Panc1 (cell line): ENCODE measurements at places on chromosomes 3 and 15. TPM values are rescaled to one million over a fixed set of nuclear protein-coding genes. Genes with fewer than 3 reads are reported as not detected.

RARRES1 gene
- 1.3 TPM for total RNA-seq

CIB2 gene
- 37.3 TPM for total RNA-seq

SLC24A5 gene
- total RNA-seq, result not detected

TP63 gene
- total RNA-seq, result 0.51 TPM

DNA sequence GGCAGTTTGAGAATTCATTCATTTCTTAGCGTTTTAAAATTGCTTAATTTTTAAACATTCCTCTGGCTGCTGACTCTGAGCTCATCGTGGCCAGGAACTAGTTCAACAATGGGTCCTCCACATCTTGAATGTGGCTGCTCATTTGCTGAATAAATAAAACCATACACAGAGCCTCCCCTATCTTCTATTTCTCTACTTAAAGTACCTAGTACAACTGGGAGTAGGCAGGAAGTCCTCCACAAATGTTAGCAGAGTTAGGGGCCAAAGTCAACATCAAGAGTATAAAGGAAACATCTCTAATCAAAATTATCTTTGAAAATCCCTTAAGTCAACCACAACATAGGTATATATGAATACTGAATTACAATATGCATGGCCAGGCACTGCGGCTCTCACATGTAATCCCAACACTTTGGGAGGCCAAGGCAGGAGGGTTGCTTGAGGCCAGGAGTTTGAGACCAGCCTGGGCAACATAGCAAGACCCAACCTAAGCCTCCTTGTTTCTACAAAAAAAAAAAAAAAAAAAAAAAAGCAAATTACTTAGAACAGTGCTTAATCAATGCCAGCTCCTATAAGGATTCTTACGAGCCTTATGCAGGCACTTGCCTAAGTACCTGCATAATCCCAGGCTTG, 57.5 kb upstream of the LMOD3 start:
- DNase-seq, result no peak

GRCh38 chr3:17494117-17494809, 248.2 kb downstream of the TBC1D5 start:
- no peak for DNase-seq

GRCh38 chr15:95298729-95299128, 1031.8 kb upstream of the NR2F2 start:
- no peak for DNase-seq

GRCh38 chr3:153897842-153898241, 223.3 kb upstream of the ARHGEF26 start:
- DNase-seq, result no peak

GRCh38 chr15:39592500-39592899, 11.6 kb downstream of the THBS1 start:
- DNase-seq, result no peak

GRCh38 chr3:45583021-45583851, 11.3 kb upstream of the LIMD1 start:
- DNase-seq, result no peak

DNA sequence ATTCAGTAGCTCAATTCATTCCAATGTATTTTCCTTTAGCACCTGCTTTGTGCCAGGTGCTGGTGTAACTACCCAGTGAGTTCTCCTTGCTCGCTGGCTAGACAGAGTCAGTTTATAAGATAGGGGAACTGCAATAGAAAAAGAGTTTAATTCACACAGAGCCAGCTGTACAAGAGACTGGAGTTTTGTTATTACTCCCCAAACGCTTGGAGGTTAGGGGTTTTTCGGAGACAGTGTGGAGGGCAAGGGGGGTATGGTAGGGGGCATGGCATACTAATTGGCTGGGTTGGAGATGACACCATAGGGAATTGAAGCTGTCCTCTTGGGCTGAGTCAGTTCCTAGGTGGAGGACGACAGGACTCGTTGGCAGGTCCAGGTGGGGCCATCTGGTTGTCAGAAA, 5.4 kb upstream of the CFAP91 start:
- no peak for DNase-seq
